ENCODE measurements at places on chromosomes 1 and 21.

DNA sequence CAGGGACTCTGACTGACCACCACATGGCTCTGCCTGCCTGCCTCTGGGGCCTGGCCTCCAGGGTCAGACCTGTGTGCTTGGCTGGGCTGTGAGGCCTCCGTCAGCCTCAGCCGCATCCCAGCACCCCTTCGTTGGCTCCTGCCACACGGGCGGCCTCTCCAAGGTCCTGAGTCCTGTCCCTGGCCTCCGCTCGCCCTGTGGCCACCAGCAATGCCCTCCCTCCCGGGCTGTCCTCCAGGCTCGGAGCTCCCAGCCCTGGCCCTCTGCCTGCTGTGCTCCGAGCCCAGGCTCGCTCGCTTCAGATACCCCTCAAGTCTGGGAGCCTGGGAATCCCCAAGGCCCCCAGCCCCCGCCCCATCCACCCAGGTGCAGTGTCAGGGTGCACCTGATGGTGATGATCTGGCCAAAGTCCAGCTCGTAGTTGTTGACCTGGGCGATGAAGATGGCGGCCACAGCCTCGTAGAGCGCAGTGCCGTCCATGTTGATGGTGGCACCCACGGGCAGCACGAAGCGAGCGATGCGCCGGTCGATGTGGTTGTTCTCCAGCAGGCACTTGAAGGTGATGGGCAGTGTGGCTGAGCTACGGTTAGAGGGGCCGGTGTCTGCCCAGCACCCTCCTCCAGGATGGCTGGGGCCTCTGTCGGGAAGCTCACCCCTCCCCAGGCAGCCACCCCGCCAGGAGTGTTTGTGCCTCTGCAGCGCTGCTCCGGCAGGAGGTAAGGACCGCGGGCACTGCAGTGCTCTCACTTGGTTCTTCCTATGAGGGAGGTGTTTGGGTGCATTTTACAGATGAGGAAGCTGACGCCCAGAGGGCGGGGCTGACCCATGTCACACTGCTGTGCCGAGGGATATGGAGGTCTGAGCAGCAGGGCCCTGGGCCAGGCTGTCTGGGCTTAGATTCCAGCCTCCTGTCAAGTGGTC, 28.5 kb downstream of the PODN start:
- DNase-seq = no peak

GRCh38 chr1:204178487-204179281, 12.5 kb upstream of the REN start:
- DNase-seq = no peak

GRCh38 chr1:89791064-89791726, 29.6 kb upstream of the LRRC8D start:
- DNase-seq = no peak

DNA sequence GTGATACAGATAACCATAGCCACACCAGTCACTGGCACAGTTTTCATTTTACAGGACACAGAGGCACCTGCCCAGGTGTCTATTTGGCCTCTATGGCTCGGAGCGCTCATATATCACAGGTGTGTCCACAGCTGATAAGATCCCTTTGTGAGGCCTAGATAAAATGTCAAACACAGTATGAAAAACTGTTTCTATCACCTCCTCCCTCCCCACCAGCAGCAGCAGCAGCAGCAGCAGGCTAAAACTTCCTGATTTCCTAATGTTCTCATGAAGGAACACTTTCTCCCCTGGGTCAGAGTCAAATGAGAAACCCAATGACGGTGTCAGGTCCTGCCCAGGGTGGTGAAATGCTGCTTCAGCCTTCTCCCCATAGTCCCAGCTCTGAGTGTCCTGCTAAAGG, 24.4 kb downstream of the ELAPOR1 start:
- no peak for DNase-seq

DNA sequence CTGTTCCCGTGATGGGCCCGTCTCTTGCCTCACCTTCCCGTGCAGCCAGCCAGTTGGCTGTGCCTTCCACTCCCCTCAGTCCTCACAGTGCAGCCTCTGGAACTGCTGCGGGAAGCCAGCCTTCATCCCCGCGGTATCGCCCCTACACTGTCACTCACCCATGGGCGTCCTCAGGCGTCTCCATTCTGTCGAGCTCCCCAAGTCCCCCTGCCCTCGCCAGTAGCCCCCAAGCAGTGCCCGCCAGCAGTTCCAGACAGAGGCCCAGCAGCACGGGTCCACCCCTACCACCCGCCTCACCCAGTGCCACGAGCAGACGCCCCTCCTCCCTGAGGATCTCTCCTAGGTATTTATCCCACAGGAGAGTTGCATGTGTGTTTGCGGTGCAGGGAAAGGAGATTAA, 73.5 kb downstream of the UBE4B start:
- DNase-seq = no peak

DNA sequence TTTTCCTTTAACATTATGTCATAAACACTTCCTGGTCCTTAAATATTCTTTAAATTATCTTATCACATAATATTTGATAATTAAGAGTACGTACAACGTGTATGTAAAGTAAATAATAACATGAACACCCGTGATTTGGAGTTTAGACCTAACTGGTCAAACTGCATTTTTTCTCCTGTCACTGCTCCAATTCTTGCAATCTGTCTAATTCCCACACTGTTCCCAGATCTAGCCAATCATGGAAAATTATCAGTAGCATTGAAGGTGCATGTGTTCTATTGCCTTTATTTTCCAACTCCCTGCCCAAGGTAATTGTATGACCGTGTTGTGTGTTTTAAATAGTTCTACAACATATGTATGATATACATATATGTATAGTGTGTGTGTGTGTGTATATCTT, 2.1 kb upstream of the PM20D1 start:
- no peak for DNase-seq

DNA sequence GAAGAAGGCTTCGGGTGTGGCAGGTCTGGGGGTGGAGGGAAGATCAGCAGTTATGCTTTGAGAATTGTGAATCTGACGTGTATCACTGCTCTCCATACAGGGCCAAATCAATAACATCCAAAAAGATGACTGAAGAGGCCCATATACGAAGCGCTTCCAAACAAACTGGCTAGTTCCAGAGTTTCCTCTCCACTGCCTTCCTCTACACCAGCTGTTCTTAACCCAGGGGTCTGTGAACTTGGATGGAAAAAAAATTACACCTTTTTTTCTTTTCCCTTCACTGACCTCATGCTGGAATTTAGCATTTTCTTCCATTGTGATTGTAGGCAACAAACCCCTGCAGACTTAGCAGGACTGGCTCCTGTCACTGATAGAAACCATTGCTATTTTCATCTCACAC, 77.1 kb upstream of the NBL1 start:
- no peak for DNase-seq

DNA sequence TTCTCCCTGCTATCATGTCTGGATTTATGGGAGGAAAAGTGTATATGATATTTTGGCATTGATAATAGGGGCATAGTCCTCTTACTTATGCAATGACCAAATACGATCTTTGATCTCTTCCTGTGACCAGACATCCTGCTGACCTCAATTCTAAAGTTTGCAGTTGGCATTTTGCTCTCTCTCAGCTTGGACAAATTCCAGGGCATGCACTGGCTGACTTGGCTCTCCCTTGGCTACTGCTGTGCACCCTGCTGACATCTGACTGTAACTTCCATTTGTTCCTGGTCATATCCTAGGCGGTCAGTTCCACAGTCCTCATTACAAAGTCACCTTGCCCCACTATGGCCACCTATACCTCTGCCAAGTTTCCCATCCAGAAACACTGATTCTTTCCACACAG, 380.7 kb upstream of the NR5A2 start:
- DNase-seq = no peak

GRCh38 chr1:203754455-203754864, 10.5 kb upstream of the LAX1 start:
- no peak for DNase-seq

DNA sequence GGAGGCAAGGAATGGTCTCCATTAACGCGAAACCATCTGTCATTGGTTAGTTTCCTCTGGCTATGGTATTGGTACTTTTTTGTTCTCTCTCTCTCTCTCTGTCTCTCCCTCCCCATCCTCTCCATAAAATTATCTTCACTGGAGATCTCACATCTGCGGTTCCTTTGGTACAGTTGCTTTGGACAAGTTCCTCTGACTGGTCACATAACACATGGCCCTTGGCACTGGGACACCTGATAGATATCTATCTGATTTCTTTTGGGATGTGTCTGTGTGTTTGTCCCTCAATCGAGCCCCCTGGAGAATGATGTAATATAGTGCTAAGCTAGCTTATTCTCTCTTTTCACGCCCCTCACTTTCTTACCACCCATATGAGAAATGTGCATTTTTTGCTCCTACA, 682.0 kb upstream of the B3GALT2 start:
- no peak for DNase-seq

- no peak for DNase-seq
These were observed 25.3 kb downstream of the PTP4A2 start for GRCh38 chr1:31912839-31913239.

DNA sequence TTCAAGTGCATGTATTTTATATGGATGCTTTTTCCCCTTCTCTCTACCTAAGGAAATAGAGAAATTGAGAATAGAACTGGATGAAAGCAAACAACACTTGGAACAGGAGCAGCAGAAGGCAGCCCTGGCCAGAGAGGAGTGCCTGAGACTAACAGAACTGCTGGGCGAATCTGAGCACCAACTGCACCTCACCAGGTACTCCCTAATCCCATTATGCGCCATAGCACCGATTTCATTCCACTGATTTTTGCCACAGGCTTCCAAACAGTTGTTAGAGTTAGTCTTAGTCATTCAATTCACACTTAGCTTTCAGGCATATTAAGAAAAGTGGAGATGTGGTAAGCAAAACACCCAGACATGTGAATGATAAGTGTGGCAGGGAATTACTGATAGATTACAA, 122.8 kb downstream of the SDCCAG8 start:
- no peak for DNase-seq

- DNase-seq = no peak
These were observed 15.2 kb upstream of the IGSF3 start for GRCh38 chr1:116682641-116683221.

DNA sequence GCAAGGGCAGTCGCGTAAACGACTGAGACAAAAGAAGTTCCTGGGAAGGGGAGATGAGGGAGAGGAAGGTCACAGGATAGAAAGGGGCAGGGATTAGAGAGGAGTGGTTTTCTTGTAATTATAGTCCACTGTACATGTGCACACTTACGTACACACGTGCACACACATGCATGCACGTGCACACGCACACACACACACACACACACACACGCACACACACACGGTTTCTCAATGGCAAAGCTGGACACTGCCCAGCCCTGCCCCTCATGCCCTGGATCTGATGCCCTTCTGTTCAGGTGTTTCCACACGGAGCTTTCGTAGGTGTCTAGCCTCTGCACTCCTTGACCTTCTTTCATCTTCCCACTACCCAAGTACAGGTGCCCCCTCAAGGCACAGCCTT, 3.9 kb downstream of the OR2B11 start:
- no peak for DNase-seq

DNA sequence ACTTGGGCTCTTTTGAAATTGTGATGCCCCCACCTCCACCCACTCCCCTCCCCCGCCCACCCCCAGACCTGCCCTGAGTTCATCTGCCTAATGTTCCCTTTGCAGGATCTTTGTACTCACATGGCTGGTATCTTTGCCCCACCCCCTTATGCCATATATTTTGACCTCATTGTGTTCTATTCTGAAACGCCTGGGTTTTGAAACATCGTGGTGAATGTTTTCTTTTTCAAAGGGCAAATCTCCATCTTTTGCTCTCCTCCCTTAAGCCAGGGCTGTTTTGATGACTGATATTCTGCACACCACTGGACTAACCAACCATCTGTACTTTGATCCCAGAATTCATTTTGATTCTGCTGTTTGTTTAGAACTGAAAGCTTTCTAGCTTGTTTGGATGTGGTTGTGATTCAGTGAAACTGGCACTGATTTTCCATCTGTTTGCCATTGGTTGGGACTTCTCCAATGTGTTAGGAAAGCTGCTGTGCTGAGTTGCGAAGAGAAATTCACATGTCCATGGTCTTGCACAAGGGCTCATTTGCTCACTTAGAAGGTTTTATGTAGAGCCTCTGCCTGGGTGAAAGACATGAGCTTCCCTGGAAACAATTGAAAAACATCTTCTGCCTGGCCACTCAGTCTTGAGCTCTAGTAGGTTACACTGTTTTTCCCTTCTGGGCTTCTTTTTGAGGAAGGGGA, 16.5 kb downstream of the SMAP2 start:
- no peak for DNase-seq

DNA sequence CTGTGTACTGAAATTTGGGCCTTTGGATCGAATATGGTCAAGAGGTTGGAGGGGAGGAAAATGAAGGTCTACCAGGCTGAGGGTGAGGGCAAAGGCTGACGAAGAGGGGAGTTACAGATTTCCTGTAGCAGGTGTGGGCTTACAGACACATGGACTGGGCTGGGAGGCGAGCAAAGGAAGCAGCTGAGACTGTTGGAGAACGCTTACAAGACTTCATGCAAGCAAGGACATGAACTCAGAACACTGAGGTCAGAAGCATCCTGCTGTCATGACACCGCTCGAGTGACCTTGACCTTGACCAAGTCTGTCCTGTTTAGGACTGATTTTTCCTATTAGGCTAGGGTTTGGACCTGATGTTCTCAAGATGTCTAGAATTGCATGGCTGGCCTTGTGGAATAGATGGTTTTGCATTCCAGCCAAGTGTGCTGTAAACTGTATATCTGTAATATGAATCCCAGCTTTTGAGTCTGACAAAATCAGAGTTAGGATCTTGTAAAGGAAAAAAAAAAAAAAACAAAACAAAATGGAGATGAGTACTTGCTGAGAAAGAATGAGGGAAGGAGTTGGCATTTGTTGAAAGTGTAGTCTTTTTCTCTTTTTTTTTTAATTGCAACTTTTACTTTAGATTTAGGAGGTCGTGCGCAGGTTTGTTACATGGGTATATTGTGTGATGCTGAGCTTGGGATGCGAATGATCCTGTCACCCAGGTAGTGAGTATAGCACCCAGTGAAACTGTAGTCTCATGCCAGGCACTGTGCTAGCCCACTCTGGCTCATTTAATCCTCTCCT, 5.8 kb downstream of the ELF3 start:
- DNase-seq = no peak

DNA sequence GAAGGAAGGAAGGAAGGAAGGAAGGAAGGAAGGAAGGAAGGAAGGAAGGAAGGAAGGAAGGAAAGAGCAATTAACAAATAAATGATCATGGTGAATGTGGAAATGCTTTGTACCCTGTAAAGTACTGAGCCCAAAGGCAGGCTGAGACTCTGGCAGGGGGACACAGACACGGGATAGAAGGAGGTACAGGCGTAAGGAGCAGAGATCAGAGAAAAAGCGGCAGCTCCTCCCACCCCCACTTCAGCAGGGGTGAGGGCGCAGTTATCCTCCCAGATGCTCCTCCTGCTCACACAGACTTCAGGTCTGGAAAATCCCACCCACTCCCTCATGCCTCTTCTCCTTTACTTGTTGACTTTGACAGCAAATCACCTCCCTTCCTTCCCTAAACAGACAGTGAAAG, 464.5 kb downstream of the MATN1 start:
- DNase-seq = no peak

GRCh38 chr1:178120088-178120487, 26.2 kb downstream of the RASAL2 start:
- DNase-seq = no peak

DNA sequence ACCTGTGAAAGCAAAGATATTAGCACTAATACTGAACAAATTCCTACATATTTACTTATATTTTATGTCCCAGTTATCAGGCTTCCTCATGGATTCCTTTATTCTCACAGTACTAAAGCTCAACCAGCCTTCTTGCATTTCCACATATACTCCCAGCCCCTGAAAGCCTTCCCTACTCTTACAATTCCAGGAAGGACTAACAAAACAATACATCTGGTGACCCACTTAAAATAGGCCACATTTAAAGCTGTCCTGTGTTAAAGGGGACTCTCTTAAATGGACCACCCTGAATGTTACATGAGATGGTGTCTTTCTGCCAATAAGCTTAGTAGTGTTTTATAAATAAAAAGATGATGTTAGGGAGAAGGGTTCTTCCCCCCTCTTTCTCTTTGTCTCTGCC, 54.4 kb downstream of the NTMT2 start:
- DNase-seq = no peak

Data from RWPE1 (cell line).